ENCODE measurements at places on chromosomes 5 and 9. TPM values are rescaled to one million over a fixed set of nuclear protein-coding genes. Genes with fewer than 3 reads are reported as not detected.

The BRD3OS gene
- 12.4 TPM for total RNA-seq

The DBH gene
- not detected for total RNA-seq

The CTXN3 gene
- not detected for total RNA-seq

The GRIN1 gene
- 0.15 TPM for total RNA-seq

The SPINK7 gene
- total RNA-seq, result not detected

The GRM6 gene
- not detected for total RNA-seq

The FCN2 gene
- not detected for total RNA-seq

The DMRTA1 gene
- not detected for total RNA-seq

The SOX30 gene
- total RNA-seq, result 0.12 TPM

The FOXB2 gene
- not detected for total RNA-seq

The C1QTNF3 gene
- total RNA-seq, result 3.9 TPM

The TUSC1 gene
- 0.32 TPM for total RNA-seq

The SLC26A2 gene
- total RNA-seq, result 11.1 TPM

The SLC46A2 gene
- not detected for total RNA-seq

The HAVCR2 gene
- total RNA-seq, result 215 TPM

The CHSY3 gene
- total RNA-seq, result not detected

The LCNL1 gene
- total RNA-seq, result not detected

The OTP gene
- total RNA-seq, result not detected

The ARID3C gene
- total RNA-seq, result 0.49 TPM

The SLIT3 gene
- not detected for total RNA-seq

The GCNT1 gene
- 7.6 TPM for total RNA-seq

The WDR31 gene
- 2.0 TPM for total RNA-seq

Data from T-helper 1 cell treated with Interleukin-12 subunit alpha and Interleukin-12 subunit beta and Interleukin-4 antibody, amounts not matched to agents 30 ng/mL and 1 ng/mL, for 36 hours (primary cell).